ENCODE measurements at places on chromosomes 11 and 22.

DNA sequence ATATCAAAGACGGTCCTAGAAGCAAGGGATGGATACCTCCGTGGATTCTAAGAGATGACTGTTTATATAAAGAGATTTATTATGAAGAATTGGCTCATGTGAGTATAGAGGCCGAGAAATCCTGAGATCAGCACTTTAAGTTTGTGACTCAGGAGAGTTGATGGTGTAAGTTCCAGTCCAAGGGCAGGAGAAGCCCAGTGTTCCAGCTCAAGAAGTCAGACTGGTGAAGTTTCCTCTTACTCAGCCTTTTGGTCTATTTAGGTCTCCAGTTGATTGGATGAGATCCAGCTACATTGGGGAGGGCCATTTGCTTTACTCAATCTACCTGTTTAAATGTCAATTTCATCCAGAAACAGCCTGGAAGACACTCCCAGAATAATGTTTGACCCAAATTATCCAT lies 45.1 kb downstream of the TSPAN18 start:
- DNase-seq = no peak

DNA sequence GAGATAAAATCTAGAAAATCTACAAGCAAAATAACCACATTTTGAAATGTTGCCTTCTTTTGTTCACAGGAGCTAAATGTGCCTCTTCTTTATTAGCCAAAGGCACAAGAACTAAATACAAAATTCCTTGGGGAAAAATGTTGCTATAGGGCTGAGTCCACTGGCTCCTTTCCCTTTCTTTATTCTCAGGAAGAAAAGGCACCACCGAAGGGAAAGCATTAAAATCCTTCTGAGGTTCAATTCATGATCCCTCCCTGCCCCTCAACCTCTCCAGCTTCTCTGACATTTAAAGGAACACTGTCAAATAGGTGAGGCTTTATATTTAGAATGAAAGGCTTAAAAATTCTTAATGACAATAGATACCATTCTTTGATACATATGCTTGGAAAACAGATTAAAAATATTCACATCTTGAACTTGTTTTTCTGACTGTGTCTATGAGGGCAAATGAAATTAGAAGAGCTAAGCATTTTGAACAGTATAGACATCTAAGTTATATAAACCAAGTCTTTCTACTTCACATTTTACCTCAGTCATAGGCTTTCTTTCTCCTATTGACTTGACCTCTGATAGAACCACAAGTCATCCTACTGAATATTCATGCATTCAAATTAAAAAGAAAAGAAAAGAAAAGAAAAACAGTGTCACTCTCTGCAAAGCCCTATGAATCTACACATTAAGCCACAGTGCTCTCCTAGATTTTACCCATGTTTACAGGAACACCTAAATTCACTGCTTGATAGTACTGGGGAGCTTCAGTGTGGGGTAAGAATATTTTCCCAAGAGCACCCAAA lies 148.2 kb downstream of the MAML2 start:
- no peak for DNase-seq

DNA sequence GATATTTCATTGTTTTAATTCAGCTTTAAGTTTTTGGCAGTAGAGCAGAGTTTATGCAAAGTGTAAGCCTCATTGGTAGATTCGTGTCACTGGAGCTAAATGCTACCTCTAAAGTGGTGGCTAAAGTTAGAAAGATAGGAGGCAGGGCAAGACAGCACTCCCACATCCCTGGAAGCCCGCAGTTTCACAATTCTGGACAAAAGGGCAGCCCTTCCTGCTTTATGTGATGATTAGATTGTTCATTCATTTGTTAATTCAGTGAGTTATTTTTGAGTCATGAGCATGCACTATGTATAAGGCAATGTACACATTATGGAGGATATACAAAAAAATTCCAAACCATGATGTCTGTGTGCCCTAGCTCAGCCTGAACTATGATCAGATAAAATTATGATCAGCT lies 52.1 kb upstream of the EIF3M start:
- DNase-seq = no peak

DNA sequence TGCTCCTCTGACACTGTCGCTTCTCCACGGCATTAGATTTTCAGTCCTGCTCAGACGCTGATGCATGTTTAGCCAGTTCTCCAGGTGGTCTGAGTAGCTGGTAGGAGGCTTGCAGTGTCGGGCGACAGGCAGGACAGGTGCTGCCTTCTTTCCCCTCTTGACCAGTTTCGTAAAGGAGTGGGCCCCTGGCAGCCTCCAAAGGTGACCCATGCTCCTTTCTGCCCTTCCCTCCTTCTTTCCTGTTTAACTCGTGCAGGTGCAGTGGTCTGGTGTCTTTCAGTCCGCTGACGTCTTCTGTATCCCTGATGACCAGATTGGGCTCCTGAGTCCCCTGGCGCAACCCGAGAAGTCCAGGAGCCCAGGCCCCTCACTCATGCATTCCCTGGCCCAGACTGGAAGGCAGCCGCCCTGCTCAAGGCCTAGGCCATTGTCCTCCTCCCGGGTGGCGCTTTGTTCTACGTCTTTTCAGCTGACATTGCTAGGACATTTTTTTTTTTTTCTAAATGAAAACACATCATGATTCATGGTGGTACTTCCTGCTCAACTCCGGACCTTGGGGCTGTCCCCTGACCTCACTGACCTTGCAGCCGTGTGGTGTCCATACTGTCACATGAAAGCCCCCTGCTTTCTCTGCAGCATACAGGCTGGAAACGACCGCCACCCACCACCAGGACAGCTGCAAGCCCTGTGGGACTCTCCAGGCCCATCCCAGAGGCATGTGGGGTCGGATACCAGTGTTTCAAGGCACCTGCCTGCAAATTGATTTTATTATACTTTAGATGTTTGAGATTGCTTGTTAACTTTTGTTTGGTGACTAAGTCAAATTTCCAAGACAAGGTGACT lies 25.5 kb upstream of the TXNRD2 start:
- no peak for DNase-seq
